Fibroblast of pulmonary artery (primary cell): ENCODE measurements at places on chromosomes 5 and 9.

GRCh38 chr5:40736103-40736875 lies 19.5 kb downstream of the TTC33 start:
- peak; percentile 81 for DNase-seq

DNA sequence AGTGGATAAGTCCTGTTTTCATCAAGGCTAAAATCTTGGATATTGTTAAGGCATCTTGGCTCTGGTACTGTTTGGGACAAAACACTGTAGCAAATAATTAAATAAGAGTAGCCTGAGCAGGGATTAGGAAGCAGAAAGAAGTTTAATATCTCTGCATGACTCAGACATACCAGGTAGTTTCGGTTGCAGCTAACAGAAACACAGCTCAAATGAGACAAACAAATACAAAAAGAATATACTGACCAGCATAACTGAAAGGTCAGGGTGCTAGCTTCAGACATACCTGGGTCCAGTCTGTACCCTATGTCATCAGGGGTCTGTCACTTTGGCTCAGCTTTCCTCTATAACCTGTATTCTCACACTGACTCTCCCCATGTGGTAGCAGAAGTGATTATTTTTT lies 156.4 kb upstream of the MAP3K1 start:
- DNase-seq = no peak

DNA sequence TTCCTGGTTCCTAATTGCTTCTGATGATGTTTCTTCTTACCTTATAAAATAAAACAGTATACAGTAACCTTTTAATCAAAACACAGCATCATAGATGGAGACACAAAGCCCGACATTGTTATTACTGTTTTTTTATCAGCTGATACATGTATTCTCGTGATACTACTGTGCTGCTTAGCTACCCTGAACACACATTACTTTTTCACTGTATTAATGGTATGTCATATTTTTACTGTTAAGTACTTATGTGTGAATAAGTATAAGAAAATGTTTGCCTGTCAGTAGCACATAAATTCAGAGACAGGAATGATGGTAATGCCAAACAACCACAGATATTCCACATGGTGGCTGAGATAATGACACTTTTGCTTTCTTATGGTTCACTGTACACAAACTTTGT lies 68.7 kb downstream of the RAB24 start:
- no peak for DNase-seq

GRCh38 chr9:81548911-81549310 lies 140.4 kb downstream of the TLE1 start:
- DNase-seq = no peak

DNA sequence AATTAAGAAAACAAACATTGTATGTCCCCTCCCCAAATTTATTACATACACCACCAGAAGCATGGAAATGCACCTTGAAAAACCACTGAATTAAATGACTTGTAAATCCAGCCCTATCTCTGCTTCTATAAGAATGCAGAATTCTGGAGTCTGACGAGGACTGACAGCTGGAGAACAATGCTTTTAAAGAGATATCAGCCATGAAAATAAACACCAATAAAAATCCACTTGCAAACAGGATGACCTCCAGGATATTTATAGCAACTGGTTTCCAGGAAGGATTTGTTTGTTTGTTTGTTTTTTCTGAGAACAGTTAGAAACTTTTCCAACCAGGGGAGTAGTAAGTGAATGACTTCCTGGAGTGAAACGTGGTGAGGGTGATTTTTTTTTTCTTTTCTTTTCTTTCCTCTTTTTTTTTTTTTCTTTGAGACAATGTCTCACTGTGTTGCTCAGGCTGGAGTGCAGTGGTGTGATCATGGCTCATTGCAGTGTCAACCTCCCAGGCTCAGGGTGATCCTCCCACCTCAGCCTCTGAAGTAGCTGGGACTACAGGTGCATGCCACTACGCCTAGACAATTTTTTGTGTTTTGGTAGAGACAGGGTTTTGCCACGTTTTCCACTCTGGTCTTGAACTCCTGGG lies 38.7 kb upstream of the SLC36A1 start:
- DNase-seq = no peak

DNA sequence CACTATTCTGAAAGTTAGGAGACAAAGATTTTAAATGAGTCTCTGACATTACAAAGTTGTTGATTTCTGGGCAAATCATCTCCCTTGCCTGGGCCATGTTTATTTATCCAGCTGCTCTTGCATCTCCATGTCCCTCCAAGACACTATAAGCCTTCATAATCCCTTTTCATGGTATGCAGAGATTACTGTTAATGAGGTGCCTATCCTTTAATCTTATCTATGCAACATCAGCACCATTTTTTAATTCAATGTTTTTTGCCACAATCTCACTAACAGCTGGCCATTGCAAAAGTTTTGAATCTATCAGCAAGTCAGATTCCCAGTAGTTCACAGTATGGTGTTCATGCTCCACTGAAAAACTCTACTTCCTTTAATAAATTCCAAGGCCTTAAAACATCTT lies 108.5 kb upstream of the PTPRD start:
- DNase-seq = no peak

- no peak for DNase-seq
These were observed 118.0 kb downstream of the EGFLAM start for GRCh38 chr5:38376404-38376803.

DNA sequence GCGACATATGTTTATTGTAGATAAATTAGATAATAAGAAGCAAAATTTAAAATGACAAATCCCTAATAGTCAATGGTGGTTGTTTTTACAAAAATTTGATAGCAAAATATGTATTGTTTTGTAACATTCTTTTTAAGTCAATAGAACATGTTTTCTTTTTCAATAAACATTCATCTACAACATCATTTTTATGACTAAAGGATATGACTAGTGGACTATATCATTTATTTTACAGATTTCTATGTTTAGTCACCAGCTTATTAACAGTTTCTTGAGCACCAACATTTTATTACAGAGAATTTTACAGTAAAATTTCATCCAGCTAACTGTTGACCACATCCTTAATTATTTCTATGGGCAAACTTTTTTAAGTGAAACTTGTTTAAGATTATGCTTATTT lies 114.7 kb upstream of the IL7R start:
- DNase-seq = no peak

DNA sequence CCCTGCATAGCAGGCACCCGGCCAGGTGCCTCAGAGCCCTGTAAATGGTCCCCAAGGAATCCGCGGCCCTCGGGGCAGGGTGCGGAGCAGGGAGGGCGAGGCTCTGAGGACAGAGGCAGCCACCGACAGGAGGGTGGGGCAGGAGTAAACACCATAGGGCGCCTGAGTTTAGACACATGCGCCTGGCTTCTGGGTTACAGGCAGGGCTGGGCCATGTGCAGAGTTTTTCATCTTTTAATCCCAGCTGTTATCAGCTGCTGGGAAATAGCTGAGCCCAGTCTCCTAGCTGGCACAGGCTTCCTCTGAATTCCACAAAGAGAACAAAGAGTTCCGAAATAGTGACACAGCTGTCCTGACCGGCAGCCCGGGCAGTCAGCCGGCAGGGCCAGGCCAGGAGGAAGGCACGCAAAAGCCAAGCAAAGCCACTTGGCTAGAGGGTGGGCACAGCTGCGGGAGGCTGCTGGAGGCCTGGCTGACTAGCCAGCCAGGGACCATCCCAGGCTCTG lies 98.9 kb upstream of the PHYKPL start:
- DNase-seq = peak; percentile 1

GRCh38 chr5:146463446-146463845 lies 16.3 kb downstream of the TCERG1 start:
- DNase-seq = no peak

- DNase-seq = no peak
These were observed 60.4 kb downstream of the FOXI1 start for GRCh38 chr5:170166101-170166500.

DNA sequence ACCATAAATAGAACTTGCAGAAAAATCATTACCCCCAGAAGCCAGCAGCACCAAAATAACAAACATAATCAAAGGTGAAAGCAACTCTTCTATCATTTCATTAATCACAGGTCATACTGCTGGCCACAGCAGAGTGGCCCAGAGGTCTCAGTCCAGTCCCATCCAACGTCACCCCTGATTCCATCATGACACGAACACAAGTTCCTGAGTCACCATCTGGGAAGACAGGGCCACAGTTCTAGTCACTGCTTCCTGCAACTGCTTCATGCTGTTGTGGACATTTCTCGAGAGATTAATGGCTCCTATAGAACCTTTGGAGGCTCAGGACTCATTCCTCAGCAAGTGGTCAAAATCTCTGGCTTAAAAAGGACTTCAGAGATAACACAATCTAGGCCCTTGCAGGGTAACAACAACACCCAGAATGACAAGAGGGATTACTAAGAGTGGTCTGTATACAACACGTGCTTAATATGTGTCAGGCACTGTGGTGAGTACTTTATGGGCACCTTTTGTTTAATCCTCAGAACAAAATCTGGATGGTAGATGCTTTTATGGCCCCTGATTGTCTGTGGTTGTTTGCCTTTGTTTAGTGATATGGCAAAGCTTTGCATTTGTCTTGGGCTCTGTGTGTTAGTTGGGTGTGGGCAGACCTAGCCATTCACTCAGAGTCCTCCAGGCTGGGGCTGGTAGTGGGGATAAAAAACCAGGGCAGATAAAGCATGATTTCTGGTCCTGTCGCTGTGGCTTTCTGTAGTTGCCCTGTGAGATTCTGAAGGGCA lies 184.3 kb downstream of the DAB2IP start:
- DNase-seq = no peak

- DNase-seq = no peak
These were observed 3.1 kb downstream of the NINJ1 start for GRCh38 chr9:93130861-93131481.

DNA sequence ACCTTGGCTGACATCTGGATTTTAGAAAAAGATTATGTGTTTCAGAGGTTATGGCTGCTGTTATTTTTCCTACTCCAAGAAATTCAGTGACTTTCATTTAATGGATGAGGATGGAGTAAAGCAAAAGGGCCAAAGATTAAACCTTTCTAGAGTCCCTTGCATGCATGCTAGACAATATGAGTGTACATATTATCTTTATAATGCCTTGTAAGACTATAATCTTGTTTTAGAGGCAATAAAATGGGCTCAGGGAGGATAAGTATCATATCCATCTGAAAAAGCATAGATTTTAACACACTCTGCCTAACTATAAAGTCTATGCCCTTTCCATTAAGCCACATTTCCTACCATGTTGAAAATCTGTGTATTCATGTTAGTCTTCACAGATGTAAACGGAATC lies 199.8 kb downstream of the EDIL3 start:
- DNase-seq = no peak

GRCh38 chr9:126932871-126933321 lies 18.3 kb downstream of the RALGPS1 start:
- no peak for DNase-seq

GRCh38 chr5:9739135-9739534 lies 109.0 kb upstream of the TAS2R1 start:
- DNase-seq = no peak

DNA sequence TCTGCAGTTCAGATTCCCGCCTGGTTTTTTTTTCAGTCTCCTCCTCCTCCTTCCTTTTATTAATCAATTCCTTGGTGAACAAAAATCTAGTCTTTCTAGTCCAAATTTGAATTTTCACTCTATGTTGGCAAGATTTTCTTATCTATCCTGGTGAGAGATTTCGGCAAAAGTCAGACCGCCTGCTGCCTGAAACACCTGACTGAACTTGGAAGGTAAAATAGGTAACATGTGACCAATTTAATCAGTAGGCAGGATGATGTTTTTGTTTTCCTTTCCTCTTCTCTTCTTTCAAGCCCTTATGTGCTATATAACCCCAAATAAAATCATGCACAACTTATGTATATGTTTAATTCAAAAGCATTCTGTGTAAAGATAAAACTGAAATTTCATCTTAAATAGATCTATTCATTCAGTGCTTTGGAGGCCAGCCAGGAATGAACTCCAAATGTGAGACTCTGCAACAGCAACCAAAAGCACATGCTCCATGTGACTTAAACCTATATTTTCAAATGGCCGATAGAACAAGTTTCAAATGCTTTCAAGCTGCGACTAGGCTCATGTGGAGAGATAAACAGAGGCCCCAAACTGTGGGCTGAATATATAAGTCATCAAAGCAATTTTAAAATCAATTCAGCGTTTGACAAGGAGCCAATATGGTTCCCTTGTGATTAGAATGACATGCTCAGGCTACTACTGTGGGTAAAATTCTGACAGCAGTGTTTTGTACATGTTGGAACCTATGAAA lies 100.4 kb upstream of the SEMA6A start:
- no peak for DNase-seq

GRCh38 chr5:139124774-139125520 lies 73.2 kb downstream of the SIL1 start:
- no peak for DNase-seq

DNA sequence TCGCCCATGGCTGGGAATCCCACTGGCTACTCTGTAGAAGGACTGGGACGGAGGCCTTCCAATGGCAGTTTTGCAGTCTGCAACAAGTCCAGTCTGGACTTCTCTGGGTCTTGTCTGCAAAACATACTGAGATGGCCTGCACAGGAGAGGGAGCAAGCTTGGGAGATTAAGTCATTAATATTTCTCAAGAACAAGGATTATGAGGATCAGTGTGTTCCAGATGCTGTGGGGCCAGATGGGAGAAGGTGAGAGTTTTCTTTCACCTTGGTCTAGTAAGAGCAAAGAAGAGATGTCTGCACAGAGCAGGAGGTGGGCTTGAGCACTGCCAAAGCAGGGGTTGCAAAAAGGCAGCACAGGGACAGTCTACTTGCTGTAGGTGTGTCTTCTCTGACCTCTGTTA lies at the start of gene PDE6A:
PDE6A (minus strand) TSS at position 128 of the 400 bp plus-strand sequence; CDS start at position 8, 120 bp downstream.
- DNase-seq = no peak

DNA sequence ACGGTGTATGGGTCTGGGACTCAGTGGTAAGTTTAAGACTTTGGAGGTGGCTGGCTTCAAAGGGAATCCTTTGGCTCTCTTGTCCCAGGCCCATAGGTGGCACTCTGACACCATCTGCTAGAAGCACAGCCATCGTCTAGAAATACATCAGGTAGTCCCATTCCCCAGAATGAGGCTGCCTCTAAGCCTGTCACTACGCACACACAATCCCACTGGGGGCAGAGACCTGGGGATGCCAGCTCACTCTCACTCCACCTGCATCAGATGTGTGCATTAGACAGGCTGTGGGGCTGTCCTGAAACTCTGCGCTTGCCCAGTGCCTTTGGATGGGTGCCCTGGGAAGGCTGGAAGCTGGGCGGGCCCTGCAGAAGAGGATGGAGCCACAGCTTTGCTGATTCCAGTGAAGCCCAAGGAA lies 127.5 kb upstream of the PANK3 start:
- DNase-seq = peak; percentile 56

GRCh38 chr9:129624947-129625346 lies 1.0 kb upstream of the NTMT1 start:
- DNase-seq = peak; percentile 60

DNA sequence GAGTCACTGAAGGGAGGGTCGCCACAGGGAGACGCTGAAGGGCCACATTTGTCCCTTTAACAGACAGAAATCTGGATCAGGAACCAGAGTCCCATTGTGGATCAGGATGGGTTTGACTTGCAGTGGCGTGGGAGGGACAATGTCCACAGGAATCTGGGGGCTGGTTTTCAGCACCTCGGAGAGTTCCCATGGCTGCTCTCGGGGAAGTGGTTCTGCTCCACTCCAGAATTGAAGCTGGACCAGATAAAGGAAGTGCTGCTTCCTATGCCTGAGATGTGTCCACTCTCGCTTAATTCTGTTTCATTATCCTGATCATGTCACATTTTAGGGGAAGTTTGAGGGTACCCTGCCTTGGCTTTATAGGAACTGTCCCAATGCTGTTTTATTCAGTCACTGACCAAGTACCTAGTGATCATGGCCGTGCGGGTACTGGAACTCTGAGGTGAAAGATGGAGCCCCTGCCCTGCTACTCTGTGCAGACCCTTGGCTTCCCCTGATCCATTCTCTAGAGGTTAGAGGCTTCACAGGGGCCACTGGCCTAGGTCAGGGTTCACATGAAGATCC lies 28.7 kb downstream of the ENHO start:
- peak; percentile 70 for DNase-seq

- no peak for DNase-seq
These were observed 90.1 kb upstream of the PITX1 start for GRCh38 chr5:135124128-135124527.
